HT-29 (cell line): ENCODE measurements at places on chromosomes 3 and 15.

- peak; percentile 71 for DNase-seq
These were observed 61.4 kb upstream of the IMPG2 start for GRCh38 chr3:101381809-101382208.

GRCh38 chr3:31092748-31093589 is 198.5 kb upstream of the GADL1 start:
- DNase-seq: no peak

GRCh38 chr3:40043444-40043755 is 234.0 kb downstream of the MYRIP start:
- DNase-seq: no peak

GRCh38 chr3:24763393-24763792 is 268.7 kb upstream of the THRB start:
- no peak for DNase-seq

DNA sequence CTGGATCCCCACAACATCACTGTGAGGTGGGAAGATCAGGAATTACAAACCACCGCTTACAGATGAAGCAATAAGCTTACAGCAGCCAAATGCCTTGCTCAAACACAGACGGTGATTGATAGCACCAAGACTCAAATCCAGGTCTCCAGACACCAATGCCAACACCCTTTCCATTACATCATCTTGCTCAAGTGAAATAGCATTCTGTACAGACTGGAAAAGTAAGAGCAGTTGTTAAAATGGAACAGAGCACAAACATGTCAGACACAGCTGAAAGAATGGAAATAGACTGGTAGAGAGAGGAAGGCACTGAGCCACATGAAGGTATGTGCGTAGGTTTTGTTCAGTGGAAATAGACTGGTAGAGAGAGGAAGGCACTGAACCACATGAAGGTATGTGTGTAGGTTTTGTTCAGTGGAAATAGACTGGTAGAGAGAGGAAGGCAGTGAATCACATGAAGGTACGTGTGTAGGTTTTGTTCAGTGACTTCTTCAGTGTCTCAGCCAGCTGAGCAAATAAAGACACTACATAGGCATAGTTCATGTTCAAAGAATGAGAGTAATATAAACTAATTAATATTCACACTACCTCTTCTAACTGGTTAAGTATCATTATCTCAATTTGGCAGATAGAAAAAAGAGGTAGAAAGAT is 15.6 kb downstream of the CLDN1 start:
- DNase-seq: peak; percentile 68

DNA sequence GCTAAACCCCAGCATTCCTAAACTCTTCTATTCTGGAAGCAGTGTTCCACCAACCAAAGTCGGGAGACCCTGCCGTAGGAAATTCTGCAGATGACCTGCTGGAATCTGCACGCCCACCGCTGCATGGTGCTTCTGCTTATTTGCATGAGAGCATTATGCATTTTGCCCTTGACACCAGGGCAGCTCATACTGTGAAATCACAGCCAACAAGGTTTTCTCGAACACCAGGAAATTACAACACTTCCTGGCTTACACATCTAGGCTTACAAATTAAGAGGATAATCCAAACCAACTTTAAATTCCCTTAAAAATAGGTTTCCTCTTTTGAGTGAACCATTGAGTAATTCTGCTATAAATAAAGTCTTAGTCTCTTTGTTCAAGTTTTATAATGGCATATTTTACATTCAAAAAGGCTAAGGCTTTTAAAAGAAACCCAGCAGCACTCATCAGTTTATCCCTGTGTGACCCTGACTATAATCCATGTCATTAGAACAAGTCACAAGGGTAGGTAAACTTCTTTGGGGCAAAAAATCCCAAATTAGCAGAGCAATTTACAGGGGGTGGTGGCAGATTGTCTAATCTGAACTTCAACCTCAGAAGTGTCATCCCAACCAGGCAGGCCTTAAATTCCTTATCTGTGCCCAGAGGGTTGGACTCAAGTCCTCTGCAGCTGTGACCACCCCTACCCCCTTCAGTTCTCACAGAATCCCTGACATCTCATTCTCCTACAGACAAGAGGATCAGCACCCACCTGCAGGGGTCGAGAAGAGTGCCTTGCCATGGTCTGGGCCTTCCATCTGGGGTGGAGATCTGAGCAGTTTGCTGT is 33.5 kb upstream of the RBP1 start:
- DNase-seq: no peak

GRCh38 chr15:25185156-25185710 is 230.4 kb downstream of the SNRPN start:
- no peak for DNase-seq

DNA sequence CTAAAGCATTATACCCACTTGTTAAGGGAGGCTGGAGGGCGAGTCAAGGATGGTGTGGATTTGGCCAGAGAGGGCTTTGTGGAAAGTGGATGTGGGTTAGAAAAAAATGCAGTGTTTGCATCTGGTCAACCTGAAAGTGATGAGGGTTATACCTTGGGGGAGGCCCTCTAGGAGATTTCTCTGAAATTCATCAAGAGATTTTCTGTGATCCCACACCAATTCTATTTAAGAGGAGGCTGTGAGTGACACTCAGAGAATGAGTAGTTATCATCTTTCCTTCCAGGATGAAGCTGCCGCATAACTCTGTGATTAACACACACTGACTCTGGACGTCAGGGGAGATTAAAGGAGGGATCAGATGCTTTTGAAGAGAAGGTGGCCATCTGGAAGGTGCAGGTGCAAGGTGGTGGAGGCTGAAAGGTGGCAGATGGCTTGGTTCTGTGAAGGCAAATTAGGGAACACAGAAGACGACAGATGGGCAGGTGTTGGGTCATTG is 54.8 kb downstream of the ANAPC13 start:
- DNase-seq: no peak

- DNase-seq: no peak
These were observed 36.3 kb upstream of the FBXL22 start for GRCh38 chr15:63560741-63561448.

- peak; percentile 77 for DNase-seq
These were observed 138.7 kb downstream of the KLF13 start for GRCh38 chr15:31465083-31465955.

- peak; percentile 27 for DNase-seq
These were observed 698 bp downstream of the MELTF start for GRCh38 chr3:197028728-197029510.

GRCh38 chr3:185701611-185702261 is 115.6 kb downstream of the SENP2 start:
- no peak for DNase-seq

- DNase-seq: peak; percentile 83
These were observed 1028.2 kb downstream of the MCTP2 start for GRCh38 chr15:95259513-95259912.

GRCh38 chr3:76405196-76405595 is 619.8 kb upstream of the ZNF717 start:
- no peak for DNase-seq

GRCh38 chr15:29864501-29864900 is 42.2 kb upstream of the TJP1 start:
- DNase-seq: no peak

- DNase-seq: no peak
These were observed 222.5 kb downstream of the SHQ1 start for GRCh38 chr3:72625602-72626337.

DNA sequence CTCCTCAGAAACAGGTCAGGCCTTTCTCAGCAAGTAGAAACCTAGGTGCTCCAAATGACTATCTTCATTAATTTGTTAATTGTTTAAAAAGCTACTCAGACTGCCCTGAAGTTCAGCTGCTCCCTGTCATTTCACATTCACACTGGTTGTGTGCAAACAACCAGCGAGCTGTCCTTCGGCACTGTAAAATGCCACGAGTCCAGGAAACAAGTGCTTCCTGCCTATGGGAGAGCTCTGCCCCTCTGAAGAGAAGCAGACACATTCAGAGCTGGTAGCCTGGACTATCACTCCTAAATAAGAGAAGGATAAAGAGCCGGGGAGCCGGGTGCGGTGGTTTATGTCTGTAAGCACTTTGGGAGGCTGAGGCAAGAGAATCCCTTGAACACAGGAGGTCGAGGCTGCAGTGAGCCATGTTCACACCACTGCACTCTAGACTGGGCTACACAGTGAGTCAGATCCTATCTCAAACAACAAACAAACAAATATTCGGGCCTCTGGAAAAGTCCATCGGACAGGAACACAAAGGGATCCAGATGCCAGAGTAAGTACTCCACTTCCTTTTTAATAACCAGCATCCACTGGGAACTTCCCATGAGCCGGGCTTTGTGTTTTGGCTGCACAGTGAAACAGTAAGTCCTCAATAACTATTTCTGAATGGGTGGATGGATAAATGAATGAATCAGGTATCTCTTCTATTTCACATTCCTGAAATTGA is 114.4 kb upstream of the WNT5A start:
- no peak for DNase-seq

- no peak for DNase-seq
These were observed 108.1 kb downstream of the PLOD2 start for GRCh38 chr3:146052791-146053310.

- DNase-seq: no peak
These were observed 414.9 kb downstream of the NAALADL2 start for GRCh38 chr3:175274056-175274455.

DNA sequence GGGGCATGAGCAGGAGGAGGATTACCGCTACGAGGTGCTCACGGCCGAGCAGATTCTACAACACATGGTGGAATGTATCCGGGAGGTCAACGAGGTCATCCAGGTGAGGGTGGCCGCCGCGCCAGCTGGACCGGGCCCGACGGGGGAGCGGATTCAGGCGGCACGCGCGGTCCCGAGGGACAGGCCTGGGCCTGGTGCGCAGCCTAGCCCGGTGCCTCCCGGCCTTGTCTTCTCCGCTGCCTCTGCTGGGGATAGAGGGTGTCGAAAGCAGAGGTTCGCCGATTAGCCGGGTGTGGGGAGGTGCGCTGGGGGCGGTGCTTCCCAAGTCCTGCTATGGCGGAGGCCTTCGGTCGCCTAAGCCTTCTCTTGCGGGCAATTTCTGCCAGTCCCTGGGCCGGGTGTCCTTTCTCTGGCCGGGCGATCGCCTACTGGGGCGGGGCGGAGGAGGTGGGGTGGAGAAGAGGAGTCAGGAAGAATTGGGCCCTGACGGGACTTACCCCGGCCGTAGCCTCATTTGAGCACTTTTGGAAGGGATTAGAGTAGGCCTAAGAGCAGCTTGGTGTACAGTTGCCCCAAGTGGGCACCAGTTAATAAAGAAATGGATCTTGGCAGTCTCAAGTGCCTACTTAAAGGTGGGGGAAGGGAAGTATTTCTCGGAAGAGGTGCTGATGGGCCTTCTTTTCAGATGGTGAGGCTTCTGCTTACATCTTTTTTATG is 940 bp downstream of the ARIH1 start:
- DNase-seq: peak; percentile 88

GRCh38 chr3:120481081-120481480 is 30.3 kb upstream of the FSTL1 start:
- no peak for DNase-seq

DNA sequence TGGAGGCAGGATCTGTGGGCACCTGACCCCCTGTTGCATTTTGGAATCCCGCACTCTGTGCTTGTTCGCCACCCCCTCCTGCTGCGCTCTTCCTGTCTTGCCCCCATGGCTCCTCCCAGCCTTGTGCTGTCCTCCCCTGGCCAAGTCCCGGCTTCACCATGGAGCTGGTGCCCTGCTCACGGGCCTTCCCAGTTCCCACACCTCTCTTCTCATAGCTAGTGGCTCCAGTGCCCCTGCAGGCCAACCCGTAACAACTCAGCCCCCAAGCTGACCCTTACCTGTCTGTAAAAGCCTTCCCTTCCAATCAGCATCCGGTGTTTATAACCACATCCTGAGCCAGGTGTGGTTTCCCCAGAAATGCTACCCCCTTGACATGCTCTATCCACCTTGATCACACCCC is 407.7 kb upstream of the C2CD4B start:
- no peak for DNase-seq

DNA sequence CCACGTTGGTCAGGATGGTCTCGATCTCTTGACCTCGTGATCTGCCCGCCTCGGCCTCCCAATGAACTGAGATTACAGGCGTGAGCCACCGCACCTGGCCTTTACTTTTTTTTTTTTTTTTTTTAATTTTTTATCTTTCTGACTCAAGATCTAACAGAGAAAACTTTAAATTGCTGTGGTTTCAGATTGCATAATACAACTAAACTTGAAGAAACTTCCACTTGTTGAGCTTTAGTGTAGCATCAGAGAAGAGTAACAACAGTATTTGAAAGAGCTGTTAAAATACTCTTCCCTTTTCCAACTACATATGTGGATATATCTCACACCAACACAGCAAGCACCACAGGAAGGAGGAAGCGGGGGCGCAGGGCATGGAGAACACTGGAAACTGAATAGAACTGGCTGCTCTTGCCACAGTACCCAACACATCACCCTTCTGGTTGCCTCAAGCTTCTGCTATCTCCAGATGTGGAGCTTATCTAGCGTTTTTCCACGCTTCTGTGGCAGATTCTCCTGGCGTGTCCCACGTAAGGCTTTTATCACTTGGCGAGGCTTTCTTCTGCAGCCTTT is 45.4 kb downstream of the MAP6D1 start:
- DNase-seq: no peak

DNA sequence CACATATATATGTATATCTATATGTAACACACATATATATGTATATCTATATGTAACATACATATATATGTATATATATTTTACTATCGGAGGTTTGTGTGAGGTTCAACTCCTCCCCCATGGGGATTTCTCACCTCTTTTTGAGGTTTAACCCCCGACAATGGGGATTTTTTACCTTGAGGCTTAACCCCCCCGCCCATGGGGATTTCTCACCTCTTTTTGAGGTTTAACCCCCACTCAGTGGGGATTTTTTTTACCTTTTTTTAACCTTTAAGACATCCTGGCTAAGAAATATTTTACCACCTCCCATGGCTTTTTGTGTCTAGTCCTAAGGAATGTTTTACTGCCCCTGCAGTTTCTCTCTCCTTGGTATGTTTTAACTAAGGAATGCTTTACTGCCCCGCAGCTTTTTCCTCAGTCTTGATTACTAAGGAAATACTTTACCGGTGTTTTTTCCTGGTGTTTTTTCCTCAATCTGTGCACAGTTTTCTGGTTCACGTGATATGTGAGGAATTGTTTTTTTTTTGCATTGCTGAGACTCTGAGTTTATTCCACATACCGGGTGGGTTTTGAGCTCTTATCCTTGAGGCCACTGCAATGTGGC is 185.2 kb downstream of the KLF13 start:
- DNase-seq: no peak

- DNase-seq: no peak
These were observed 125.8 kb downstream of the SSR3 start for GRCh38 chr3:156429125-156429524.

DNA sequence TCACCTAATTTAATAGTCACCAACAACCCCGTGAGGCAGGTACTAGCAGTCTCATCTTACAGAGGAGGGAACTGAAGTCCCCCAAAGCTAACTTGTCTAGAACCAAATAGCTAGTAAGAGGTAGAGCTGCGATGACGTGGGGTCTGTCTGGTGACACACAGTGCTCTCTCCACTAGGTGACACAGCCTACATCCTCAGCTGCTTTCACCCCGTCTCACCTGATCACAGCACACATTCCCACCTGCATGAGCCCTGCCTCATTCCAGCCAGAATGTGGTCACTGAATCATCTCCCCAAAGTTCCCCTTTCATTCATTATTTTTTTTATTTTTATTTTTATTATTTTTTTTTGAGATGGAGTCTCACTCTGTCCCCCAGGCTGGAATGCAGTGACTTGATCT is 21.3 kb upstream of the MAGEF1 start:
- DNase-seq: no peak
